ENCODE measurements at places on chromosomes 12 and 14.
A peak's percentile ranks its signal among the peaks of the same experiment; 100 is the strongest.

GRCh38 chr12:121190523-121191031, 19.4 kb upstream of the P2RX4 start:
- peak overlapping the region; percentile 63 for H3K27ac ChIP-seq
- no peaks in the 10 kb centered on the region for H3K27me3 ChIP-seq
- DNase-seq: no peak

DNA sequence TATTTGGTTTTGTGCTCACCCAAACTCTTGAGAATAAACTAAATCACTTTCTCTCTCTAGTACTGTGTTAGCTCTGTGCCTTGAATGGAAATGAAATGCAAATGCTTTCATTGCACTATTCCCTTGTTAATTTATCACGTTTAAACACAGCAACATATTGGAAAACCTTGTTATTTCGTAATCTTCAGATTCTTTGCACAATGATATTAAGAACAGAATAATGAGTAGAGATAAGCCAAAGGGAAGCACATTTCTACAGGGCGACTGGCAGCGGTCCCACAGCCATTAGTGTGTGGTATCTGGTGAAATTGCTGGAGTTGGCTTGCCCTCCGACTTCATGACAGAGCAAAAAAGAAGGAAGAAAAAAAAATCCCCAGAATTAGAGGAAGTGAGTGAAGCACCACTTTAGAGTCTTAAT, 166.1 kb upstream of the E2F7 start:
- no peaks in the 10 kb centered on the region for H3K36me3 ChIP-seq
- peaks cover 20% of the 10 kb centered on the region for H3K27me3 ChIP-seq
- H3K4me1 ChIP-seq: no peaks in the 10 kb centered on the region
- no peak overlapping the region for H3K4me3 ChIP-seq

GRCh38 chr12:62730649-62731048, 204.3 kb downstream of the PPM1H start:
- no peaks in the 10 kb centered on the region for H3K27me3 ChIP-seq
- peaks cover 76% of the 10 kb centered on the region for H3K4me1 ChIP-seq
- DNase-seq: no peak
- peaks cover 20% of the 10 kb centered on the region for H3K36me3 ChIP-seq

DNA sequence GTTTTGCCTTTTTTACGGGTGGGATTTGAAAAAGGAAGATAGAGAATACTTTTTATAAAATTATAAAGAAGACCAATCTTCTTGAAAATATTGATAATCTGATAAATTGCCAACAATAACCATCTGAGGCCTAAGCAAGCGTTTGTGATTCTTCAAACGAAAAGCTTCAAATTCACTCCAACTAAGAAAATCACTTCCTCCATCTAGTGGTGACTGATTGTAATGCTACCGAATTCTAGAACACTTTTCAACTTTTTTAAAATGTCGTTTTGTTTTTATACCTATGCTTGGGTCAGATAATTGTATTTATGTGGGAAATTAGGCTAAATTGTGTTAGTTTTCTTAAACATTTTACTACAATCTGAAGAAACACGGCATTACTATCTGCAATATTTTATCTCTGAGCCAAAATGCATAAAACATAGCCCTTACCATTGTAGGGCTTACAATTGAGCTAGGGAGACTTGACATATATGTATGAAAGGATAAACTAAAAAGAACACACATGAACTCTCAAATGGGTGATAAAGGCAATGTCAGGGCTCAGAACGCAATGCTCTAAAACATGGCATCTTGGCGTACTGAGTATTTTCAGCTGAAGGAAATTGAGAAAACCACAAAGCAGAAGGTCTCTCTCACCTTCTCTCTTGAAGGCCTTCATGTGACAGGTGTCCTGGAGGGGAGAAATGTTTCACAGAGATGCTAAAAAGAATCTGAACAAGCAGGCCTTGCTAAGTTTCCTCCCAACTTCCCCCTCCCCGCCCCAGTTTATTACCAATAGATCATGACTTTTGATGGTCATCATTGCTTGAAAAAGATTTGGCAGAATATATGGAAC, 36.8 kb upstream of the G2E3 start:
- no peak overlapping the region for H3K27ac ChIP-seq
- no peaks in the 10 kb centered on the region for H3K36me3 ChIP-seq

GRCh38 chr14:73784181-73784987, 67.2 kb upstream of the PTGR2 start:
- peak overlapping the region; percentile 38 for H3K4me3 ChIP-seq
- no peaks in the 10 kb centered on the region for H3K27me3 ChIP-seq
- peak overlapping the region; percentile 93 for H3K27ac ChIP-seq
- DNase-seq: no peak
- no peaks in the 10 kb centered on the region for H3K36me3 ChIP-seq

DNA sequence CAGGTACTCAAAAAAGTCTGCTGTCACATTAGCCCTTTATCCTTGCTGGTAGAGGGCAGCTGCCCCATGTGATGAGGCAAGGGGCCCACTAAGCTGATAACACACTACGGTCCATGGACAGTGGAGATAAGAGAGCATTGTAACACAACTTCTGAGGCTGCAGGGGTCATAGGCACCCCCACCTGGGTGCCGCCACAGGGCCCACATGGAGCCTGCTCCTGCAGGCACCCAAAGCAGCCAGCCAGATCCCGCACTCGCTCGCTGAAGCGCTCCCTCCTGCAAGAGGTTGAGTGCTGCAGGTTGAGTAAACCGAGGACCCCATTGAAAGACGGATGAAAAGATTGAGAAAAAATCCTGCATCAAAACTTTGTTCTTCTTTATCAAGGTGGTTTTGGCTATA, 566.3 kb upstream of the NOVA1 start:
- no peaks in the 10 kb centered on the region for H3K27me3 ChIP-seq
- H3K36me3 ChIP-seq: no peaks in the 10 kb centered on the region
- H3K4me3 ChIP-seq: no peak overlapping the region

GRCh38 chr12:124125203-124125871, 152.3 kb downstream of the ZNF664 start:
- DNase-seq: no peak
- no peak overlapping the region for H3K27ac ChIP-seq
- peaks cover 23% of the 10 kb centered on the region for H3K27me3 ChIP-seq
- no peaks in the 10 kb centered on the region for H3K36me3 ChIP-seq
- no peak overlapping the region for H3K4me3 ChIP-seq
- peaks cover 2% of the 10 kb centered on the region for H3K4me1 ChIP-seq

DNA sequence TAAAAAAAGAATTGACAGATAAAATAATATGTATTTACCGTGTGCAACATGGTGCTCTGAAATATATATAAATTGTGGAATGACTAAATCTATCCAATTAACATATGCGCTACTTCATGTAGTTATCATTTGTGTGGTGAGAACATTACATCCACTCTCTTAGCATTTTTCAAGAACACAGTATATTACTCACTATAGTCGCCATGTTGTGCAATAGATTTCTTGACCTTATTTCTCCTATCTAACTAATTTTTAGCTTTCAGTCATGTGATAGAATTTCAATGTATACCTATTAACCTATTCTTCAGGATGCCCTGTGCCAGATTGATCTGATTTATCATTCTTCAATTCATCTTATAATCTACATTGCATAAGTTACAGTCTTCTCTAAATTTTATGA, 178.6 kb downstream of the BCAT1 start:
- peaks cover 4% of the 10 kb centered on the region for H3K4me1 ChIP-seq
- no peak overlapping the region for H3K4me3 ChIP-seq

- no peak overlapping the region for H3K27ac ChIP-seq
- no peaks in the 10 kb centered on the region for H3K27me3 ChIP-seq
- DNase-seq: no peak
- no peaks in the 10 kb centered on the region for H3K36me3 ChIP-seq
These were observed 197.0 kb downstream of the TMTC2 start for GRCh38 chr12:82883394-82884355.

DNA sequence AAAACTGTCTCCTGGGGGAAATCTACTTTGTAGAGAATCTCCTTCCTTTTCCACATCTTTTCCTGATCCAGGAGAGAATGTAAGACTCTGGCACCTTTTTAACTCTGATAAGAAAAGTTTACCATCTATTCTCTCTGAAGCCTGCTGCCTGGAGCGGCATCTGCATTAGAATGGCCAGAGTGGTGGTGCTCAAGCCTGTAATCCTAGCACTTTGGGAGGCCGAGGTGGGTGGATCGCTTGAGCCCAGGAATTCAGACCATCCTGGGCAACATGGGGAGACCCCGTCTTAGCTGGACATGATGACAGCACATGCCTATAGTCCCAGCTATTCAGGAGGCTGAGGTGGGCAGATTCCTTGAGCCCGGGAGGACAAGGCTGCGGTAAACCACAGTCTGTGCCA, 1.4 kb upstream of the CHFR start:
- peak overlapping the region; percentile 98 for H3K4me3 ChIP-seq
- H3K4me1 ChIP-seq: peaks cover 10% of the 10 kb centered on the region
- no peak for DNase-seq
- peak overlapping the region; percentile 7 for H3K27ac ChIP-seq

DNA sequence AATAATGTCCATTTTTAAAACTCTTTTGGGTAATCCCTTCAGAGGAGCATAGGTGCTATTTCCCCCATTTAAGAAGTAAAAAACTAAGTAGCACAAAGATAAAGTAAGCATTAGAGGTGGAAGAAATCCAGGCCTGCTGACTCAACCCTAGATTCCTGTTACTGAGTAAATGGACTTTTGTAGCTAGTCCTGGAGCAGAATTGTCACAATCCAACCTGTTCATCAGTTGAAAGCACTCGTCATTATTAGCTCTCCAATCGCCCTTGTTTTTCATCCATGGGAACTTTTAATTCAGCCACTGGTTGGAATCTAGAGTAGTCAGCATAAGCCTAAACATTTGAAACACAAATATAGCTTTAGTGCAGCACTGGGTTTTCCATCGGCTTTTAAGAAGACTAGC, 139.5 kb upstream of the AMIGO2 start:
- H3K4me1 ChIP-seq: peaks cover 20% of the 10 kb centered on the region
- H3K36me3 ChIP-seq: no peaks in the 10 kb centered on the region
- DNase-seq: no peak
- H3K27ac ChIP-seq: no peak overlapping the region

GRCh38 chr14:64734990-64735389, 30.8 kb downstream of the PLEKHG3 start:
- no peak overlapping the region for H3K4me3 ChIP-seq
- H3K27ac ChIP-seq: peak overlapping the region; percentile 38
- no peak for DNase-seq

All from osteocyte (in vitro differentiated cells).